ENCODE measurements at places on chromosomes 2 and 18. TPM values are rescaled to one million over a fixed set of nuclear protein-coding genes. Genes with fewer than 3 reads are reported as not detected.

The CKAP2L gene
- polyA plus RNA-seq = 17.3 TPM

The CHRNG gene
- polyA plus RNA-seq = 2.2 TPM

The GALNT13 gene
- polyA plus RNA-seq = 2.2 TPM

The AOX1 gene
- polyA plus RNA-seq = 2.1 TPM

The RAD51AP2 gene
- polyA plus RNA-seq = 0.12 TPM

The AFTPH gene
- polyA plus RNA-seq = 30.5 TPM

The ATP6V1B1 gene
- 80.6 TPM for polyA plus RNA-seq

The UGT1A10 gene
- not detected for polyA plus RNA-seq

The TFPI gene
- polyA plus RNA-seq = 20.6 TPM

The LBX2 gene
- 1.3 TPM for polyA plus RNA-seq

The PTPRN gene
- polyA plus RNA-seq = 0.23 TPM

The VWA3B gene
- polyA plus RNA-seq = 0.94 TPM

The UGT1A9 gene
- 3.0 TPM for polyA plus RNA-seq

The CDCA7 gene
- 42.2 TPM for polyA plus RNA-seq

The NEU4 gene
- polyA plus RNA-seq = 0.73 TPM

The XIRP2 gene
- 0.15 TPM for polyA plus RNA-seq

The TPRKB gene
- 73.8 TPM for polyA plus RNA-seq

The TMEM178A gene
- 21.0 TPM for polyA plus RNA-seq

The EFHD1 gene
- polyA plus RNA-seq = 16.4 TPM

DNA sequence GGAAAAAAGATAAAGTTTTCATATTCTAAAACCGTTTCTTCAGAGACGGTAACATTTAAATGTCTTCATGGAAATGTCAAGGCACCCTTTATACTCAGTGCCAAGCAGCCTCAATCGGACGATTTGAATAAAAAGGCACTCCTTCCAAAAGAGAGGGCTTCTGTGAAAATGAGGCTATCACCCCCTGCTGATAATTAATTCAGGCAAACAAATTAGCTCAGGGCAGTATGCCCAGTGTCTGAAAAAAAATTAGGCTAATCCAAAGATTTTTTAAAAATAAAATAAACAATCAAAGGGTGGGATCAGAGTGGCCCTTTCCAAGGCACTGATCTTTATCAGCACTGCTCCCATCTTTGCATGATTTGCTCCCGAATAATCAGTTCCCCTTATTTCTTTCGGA lies 151.0 kb upstream of the PID1 start:
- DNase-seq = no peak

GRCh38 chr2:106892048-106892447 lies 6.1 kb upstream of the ST6GAL2 start:
- DNase-seq = no peak

DNA sequence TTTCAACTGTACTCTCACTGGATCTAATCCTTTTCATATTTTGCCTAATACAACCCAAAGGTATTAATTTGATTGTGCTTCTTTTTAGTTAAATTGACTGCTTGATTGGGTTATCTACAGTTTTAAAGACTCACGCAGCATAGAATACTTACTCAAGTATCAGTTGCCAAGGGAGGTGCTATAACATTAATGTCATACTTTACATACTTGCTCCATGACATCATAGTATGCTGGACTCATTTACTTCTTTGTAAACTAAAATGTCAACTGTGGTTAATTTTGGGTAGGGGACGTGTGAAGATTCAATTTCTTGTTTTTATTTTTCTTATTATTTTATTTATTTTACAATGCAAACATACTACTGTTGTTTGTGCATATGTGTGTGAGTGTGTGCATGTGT lies 716.2 kb upstream of the VRK2 start:
- no peak for DNase-seq

GRCh38 chr2:98828369-98828744 lies 97.4 kb upstream of the MGAT4A start:
- DNase-seq = no peak

DNA sequence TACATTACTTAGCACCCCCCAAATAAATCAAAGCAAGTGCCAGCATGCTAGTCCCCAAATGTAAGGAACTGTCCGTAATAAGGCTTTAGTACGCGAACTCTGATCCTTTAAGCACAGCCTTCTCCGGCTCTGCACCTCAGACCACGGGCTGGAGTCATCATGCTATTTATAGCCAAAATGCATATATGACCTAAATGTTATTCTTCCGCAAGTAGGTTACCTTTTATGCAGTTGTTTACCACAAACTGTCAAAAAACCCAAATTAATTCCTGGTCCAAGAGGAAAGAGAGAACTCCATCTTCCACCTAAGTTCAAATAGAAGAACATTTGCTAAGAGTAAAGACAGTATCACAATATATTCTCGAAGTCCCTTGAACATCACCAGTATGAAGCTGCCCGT lies 42.7 kb downstream of the ZNF516 start:
- DNase-seq = no peak

- no peak for DNase-seq
Measured at GRCh38 chr2:160417745-160418397, 75.7 kb downstream of the RBMS1 start.

GRCh38 chr18:50099725-50100407 lies 95.1 kb downstream of the MYO5B start:
- no peak for DNase-seq

GRCh38 chr18:59575995-59576394 lies 121.2 kb downstream of the CCBE1 start:
- DNase-seq = no peak

DNA sequence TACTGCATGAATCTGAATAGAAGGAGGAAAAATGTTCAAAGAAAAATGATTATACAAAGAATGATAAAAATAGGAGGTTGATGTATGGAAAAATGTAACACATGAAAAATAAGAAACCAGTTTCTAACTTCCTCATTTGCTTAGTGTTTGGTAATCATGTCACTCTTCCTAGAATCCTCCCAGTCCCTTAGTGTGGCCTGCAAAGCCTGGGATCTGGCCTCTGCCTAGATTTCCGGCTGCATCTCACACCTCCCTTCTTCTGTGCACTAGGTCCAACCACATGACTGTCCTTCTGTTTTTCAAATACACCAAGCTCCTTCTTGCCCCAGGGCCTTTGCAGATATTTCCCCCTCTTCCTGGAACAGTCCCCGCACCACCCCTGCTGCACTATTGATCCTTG lies 76.8 kb upstream of the RBMS1 start:
- no peak for DNase-seq

- DNase-seq = no peak
Measured at GRCh38 chr18:3461704-3462103, 11.7 kb downstream of the TGIF1 start.

GRCh38 chr2:241340631-241341163 lies 15.4 kb upstream of the FARP2 start:
- DNase-seq = no peak

DNA sequence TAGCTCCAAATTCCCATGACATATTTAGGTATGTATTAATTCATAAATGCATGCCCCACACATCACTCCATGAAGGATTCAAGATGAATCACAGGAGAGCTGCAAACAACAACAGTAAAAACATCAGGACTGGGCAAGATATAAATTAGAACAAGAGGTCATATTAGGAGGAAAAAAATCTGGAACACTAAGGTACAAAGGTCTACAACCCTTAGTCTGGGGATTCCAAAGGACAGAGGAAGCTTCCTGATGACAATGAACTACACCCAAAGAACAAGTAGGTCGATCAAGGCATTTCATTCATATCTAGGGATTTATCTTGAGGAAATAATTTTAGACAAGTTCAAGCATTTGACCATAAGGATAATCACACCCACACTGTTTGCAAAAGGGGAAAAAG lies 14.5 kb downstream of the VPS4B start:
- no peak for DNase-seq

GRCh38 chr2:169877398-169877797 lies 50.1 kb downstream of the UBR3 start:
- DNase-seq = no peak

GRCh38 chr2:109689182-109689930 lies 75.2 kb downstream of the SOWAHC start:
- no peak for DNase-seq

DNA sequence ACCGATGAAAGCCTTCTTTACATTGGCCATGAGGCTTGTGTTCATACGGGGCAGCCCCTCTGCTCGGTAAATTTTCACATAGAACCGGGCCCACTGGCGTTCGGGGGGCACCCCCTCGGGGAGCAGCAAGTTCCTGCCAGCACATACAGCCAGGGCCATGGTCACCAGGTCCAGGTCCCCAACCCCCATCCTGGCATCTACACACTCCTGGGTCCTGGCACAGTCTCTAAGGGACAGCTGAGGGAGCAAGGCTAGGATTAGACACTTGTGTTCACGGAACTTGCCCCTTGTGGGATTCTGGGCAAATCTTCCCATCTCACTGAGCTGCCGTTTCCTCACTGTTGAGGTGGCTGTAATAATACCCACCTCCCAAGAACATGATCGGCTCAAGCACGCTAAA lies 5.6 kb upstream of the OTOF start:
- DNase-seq = no peak

DNA sequence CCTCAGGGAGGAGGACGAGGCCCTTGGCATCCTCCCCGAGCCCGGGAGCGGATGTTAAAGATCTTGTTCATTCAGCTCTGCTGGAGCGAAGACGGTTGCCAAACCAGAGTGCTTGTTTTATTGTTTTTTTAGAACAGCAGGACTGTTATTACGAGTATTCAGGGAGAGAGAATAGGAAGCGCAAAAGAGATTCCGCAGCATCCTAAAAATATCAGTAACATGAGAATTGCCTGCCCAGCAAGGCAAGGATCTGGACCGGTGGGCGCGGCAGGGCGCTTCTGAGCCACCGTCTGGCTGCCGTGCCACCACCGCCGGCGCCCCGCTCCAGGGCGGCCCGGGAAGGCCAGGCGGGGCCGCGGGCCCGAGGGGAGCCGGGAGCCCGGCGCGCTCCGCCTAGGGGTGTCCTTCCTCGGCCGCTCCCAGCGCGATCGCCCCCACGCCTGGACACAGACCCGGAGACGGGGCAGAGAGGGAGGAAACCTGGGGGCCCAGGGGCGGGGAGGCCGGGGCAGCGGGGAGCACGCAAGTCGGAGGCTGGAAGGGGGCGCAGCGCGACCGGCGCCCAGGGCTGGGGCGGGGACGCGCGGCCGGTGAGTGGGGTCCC lies 843 bp downstream of the CYS1 start:
- no peak for DNase-seq

DNA sequence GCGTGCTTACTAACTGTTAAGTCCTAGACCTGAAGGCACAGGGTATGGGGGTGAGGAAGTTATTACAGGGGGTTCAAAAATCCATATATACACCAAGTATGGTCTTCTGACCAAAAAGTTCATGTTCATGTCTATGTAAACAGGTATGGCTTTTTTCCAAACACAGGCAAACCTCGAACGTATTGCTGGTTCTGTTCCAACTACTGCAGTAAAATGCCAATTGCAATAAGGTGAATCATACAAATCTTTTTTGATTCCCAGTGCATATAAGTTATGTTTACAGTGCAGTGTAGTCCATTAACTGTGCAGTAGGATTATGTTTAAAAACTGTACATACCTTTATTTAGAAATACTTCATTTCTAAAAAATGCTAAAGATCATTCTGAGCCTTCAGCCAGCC lies 245.3 kb upstream of the LRRTM1 start:
- no peak for DNase-seq

GRCh38 chr2:240358080-240358479 lies 77.4 kb upstream of the GPC1 start:
- no peak for DNase-seq

- DNase-seq = no peak
Measured at GRCh38 chr2:14420851-14421250, 211.7 kb upstream of the LRATD1 start.

DNA sequence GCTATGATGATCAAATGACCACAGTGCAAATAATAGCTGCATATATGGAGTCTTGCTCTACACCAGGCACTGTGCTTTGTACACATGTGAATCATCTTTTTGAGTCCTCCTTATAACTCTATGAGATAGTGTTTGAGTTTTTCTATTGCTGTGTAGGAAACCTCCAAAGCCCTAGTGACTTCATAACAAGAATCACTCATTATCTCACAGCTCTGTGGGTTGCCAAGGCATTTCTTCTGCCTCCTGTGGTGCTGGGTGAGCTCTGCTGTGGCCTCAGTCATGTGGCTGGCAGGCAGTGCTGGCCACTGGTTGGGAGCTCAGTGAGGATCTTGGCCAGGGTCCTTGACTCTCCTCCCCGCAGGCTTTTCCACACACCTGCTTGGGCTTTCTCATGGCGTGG lies 153.4 kb downstream of the CAPN13 start:
- no peak for DNase-seq

- no peak for DNase-seq
Measured at GRCh38 chr2:170206246-170206645, 28.3 kb downstream of the MYO3B start.

DNA sequence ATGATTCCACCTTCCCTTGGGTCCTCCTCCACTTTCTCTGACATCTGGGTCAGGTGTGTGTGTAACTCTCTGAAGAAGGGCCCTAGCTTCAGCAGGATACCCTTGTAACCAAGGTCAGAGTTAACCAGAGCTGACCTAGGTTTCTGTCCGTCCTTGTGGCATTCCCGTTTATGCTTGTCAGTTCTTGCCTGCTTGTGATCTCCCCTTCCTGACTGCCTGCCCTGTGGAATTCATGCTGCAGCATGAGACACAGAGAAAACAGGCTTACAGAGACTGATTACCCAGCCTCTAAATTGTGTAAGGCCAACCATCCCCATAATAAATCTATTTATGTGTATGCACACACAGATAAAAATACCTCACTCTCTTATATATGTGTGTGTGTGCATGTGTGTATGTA lies 22.8 kb downstream of the NXPH2 start:
- no peak for DNase-seq

GRCh38 chr2:132581991-132582738 lies 87.8 kb downstream of the LYPD1 start:
- DNase-seq = no peak

- DNase-seq = no peak
Measured at GRCh38 chr2:59694176-59694575, 859.3 kb downstream of the BCL11A start.

- DNase-seq = no peak
Measured at GRCh38 chr2:157178874-157179273, 78.6 kb upstream of the GALNT5 start.

DNA sequence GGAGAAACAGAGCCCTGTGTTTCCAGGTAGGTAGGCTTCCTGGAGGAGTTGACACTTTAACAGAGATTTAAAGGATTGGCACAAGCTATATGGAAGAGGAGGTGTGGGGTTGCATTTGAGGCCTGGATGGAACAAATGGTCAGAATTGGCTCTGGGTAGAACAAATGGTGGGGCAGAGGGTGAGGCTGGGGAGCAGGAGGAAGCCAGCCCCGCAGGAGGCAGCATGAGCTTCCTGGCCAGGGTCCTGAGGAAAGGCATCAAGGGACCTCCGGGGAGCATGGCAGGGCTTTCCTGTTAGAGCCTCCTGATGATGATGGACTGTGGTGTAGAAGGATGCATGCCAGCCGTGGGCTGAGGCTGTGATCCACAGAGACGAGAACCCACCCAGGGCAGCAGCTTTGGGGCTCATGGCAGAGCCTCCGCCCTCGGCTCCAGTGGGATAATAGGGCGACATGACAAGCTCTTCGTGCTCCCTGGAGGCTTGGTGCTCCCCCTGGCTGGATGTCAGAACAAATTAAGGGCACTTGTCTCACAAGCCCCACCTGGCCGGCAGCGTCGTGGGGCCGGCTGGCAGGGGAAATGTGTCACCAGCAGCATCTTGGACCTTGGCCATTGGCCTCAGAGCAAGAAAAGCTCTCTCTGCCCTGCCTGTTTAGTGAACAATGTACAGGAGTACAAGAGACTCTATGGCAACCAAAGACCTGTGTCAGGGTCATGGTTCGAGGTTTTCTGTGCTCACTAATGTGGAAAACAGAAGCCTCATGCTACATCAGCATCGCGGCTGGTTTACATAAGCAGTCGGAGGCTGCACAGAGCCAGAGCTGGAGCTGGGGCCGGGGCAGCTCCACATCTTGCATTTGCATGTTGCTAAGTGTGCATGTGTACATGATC lies 153.5 kb downstream of the MYCN start:
- DNase-seq = no peak

All from left renal pelvis (tissue), 4 donors.